A549 (cell line): ENCODE measurements at places on chromosomes 2 and 18.
A peak's percentile ranks its signal among the peaks of the same experiment; 100 is the strongest.

DNA sequence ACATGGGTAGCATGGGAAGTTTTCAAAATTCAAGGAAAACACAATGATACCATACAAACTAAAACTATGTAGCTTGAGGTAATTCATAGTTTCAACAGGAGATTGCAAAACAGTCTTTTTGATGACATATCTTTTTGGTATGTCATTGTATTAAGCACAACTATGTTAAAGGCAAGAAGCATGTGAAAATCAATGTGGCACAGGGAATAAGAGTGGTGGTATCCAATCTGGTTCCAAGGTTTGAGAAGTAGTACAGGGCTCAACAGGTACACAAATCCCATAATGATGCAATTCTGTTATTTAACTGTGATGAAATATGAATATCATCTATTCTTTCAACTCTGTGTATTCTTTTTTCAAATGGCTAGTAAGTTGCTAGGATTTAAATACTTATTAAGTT is 16.4 kb upstream of the DLX2 start:
- no peak for DNase-seq

DNA sequence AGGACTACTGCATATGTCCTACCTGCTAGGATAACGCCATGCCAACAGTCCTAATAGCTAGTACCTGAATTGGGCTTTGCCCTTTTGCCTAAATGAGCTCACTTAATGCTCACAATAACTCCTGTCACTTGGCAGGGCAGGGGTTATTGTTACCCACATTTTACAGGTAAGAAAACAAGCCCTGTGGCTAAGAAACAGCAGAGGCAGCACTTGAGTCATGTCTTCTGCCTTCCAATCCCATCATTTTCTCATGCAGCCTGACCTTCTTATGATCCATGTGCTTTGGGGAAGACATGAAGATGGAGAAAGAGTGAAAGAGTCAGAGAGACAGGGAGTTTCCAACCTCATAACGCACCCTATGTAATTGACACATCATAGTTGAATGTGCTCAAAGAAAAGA is 33.6 kb upstream of the LPIN1 start:
- no peak for DNase-seq

DNA sequence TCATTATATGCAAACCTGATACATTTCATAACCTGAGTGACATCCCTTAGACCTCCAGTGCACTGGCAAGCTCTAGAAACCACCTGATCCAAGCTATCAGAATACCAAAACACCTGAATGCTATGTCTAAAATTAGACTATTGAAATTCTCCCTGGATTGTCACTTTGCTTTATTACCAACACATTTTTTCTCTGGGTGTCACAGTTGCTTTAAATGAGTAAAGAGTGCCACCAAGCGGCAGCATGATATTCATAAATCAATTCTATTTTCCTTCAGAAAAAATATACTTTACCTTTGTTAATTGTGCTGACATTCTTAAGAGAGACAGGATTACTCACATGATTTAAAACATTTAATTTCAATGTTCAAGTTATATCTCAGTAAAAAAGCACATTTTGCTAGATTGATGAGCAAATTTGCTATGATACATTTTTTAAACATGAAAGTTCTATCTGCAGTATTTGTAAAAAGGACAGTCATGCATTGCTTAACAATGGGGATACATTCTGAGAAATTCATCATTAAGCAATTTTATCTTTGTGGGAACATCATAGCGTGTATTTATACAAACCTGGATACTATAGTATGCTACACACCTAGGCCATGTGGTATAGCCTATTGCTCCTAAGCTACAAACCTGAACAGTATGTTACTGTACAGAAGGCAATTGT is 338.4 kb upstream of the SLC39A10 start:
- peak; percentile 28 for DNase-seq

GRCh38 chr2:207487650-207488311 is 42.0 kb upstream of the CREB1 start:
- peak; percentile 63 for DNase-seq
